ENCODE measurements at places on chromosomes 6 and 20. TPM values are rescaled to one million over a fixed set of nuclear protein-coding genes. Genes with fewer than 3 reads are reported as not detected.

- no peak overlapping the region for H3K4me3 ChIP-seq
- H3K27ac ChIP-seq: no peak overlapping the region
- H3K27me3 ChIP-seq: no peaks in the 10 kb centered on the region
- H3K36me3 ChIP-seq: peaks cover 63% of the 10 kb centered on the region
- peaks cover 53% of the 10 kb centered on the region for H3K4me1 ChIP-seq
Observed at GRCh38 chr6:7215798-7216231, 97.2 kb downstream of the SSR1 start.

DNA sequence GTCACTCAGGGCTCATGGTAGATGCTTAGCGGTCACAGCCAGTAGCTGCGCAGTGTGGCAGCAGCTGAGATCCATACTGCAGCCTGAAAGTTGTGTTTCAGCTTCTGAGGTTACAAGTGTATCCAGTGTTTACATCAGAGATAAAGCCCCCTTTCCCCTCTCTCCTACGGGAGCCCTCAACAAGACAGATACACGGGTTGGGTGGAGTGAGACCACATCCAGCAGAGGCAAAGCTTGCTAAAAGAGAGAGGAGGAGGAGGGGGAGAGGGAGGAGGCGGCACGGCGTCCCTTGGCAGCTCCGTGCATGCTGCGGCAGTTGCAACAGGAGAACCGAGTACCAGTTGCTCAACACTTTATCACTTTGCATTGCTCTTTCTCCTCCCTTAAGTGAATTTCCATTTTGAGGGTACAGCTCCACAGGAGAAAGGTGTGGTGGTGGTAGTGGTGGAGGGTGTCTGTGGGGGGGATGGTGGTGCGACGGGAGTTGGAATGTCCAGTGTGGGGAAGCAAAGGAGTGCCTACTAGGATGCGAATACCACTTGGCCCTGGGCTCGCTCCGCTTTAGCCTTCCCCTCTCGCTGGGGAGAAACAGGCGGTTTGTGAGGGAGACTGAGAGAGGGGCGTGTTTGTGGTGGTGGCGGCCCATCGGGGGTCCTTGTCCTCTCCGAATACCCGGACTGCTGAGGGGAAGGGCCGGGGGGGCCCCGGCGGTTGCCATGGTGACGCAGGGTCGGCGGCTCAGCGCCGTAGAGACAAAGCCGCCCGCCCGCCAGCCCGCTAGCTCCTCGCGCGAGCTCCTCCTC, 405 bp upstream of the RNF182 start:
- no peak overlapping the region for H3K27ac ChIP-seq
- H3K4me3 ChIP-seq: peak overlapping the region; percentile 54
- H3K36me3 ChIP-seq: no peaks in the 10 kb centered on the region
- peaks cover 19% of the 10 kb centered on the region for H3K4me1 ChIP-seq
- no peak for DNase-seq
- H3K27me3 ChIP-seq: peaks cover 53% of the 10 kb centered on the region

Gene PTP4A1
- 85.4 TPM for total RNA-seq

Gene THBD
- total RNA-seq: 176 TPM

GRCh38 chr20:10619427-10619826, 54.4 kb downstream of the JAG1 start:
- H3K36me3 ChIP-seq: no peaks in the 10 kb centered on the region
- no peaks in the 10 kb centered on the region for H3K27me3 ChIP-seq
- peak overlapping the region; percentile 74 for H3K27ac ChIP-seq
- H3K4me1 ChIP-seq: peaks cover 38% of the 10 kb centered on the region

Gene KCNK17
- not detected for total RNA-seq

DNA sequence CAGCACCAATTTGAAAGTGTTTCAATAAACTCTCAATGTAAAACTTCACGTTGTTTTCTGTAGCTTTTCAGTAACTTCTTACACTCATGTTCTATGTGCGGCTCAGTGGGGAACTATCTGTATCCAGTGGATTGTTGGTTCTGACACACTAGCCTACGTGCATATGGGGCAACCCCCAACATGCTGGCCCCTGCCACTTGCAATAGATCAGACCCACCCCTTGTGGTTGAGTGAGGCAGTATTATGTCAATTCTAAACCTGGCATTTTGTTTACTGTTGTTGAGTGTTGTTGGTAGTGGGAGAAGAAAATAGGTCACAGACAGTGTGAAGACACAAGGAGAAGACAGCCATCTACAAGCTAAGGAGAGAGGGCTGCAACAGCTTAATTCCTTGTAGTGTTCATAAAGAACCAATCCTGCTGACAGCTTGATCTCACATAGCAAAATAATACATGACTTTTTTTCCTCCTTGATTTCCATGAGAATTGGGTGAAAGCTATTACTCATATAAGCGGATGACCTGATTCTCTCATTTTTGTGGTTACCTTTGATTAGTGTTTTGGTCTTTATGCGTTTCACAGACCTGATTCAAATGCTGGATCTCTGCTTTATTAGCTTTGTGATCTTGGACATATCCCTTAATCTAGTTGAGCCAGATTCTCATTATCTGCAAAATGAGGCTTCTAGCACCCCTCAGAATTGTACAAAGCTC, 320.4 kb downstream of the LAMA2 start:
- no peak for DNase-seq
- H3K27ac ChIP-seq: no peak overlapping the region
- H3K36me3 ChIP-seq: no peaks in the 10 kb centered on the region
- no peak overlapping the region for H3K4me3 ChIP-seq
- no peaks in the 10 kb centered on the region for H3K27me3 ChIP-seq

DNA sequence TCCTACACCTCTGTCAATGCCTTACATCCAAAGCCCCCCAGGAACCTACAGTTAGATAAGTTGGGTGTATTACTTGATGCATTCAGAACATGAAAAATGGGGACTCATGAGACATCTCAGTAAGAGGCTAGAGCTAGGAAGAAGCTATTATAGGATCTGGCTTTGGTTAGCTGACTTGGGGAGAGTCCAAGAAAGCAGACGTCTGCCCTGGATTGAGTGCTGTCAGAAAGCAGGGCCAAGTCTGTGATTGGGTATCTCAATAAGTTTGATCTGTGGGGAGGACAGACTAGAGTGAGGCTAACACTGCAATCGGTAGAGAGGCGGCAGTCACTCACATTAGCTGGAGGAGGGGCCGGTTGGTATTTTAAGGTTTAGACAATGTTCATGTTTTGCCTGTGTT, 79.4 kb upstream of the LRFN2 start:
- no peak for DNase-seq
- no peak overlapping the region for H3K4me3 ChIP-seq
- peaks cover 13% of the 10 kb centered on the region for H3K27me3 ChIP-seq
- no peak overlapping the region for H3K27ac ChIP-seq
- no peaks in the 10 kb centered on the region for H3K36me3 ChIP-seq

Gene PROKR2
- total RNA-seq: not detected

DNA sequence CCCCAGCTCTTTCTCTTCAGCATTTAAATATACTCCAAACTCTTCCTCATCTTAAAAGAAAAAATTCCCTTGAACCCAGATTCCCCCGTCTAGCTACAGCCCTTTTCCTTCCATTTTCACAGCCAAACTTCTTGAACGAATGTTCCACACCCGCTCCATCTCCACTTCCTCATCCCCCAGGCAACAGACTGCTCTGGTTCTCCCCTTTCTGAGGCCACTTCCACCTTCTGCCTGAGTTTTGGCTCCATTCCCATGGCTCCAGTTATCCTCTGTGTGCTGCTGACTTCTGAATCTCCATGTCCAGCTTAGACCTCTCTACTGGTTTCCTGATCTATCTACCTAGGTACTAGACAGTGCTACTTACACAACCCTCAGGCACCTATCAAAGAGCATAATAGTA, 106.4 kb downstream of the RALGAPA2 start:
- DNase-seq: no peak
- no peak overlapping the region for H3K4me3 ChIP-seq
- peaks cover 5% of the 10 kb centered on the region for H3K4me1 ChIP-seq
- H3K27ac ChIP-seq: no peak overlapping the region
- H3K36me3 ChIP-seq: peaks cover 9% of the 10 kb centered on the region
- no peaks in the 10 kb centered on the region for H3K27me3 ChIP-seq

- peaks cover 71% of the 10 kb centered on the region for H3K4me1 ChIP-seq
- no peaks in the 10 kb centered on the region for H3K36me3 ChIP-seq
- no peak overlapping the region for H3K4me3 ChIP-seq
- no peaks in the 10 kb centered on the region for H3K27me3 ChIP-seq
- DNase-seq: no peak
Observed at GRCh38 chr6:149335924-149336608, 18.6 kb downstream of the TAB2 start.

Gene GABRR1
- total RNA-seq: not detected

DNA sequence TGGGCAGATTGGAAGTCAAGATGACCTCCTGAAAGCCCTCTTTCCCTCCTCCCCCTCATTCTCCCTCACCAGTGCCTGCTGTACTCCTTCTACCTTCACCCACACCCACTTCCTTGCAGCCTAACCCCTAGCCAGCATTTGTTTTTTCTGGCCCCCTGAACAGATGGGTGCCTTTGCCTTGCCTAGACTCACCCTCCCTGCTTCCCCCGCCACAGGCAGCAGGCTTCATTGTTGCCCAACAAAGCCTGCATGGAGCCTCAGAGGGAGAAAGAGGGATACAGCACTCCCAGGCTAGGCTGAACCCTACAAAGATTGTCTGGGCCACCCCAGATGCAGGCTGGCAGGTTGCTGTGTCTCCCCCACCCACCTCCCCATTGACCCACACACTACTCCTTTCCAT, 2.7 kb downstream of the MOCS1 start:
- DNase-seq: no peak
- no peak overlapping the region for H3K27ac ChIP-seq

DNA sequence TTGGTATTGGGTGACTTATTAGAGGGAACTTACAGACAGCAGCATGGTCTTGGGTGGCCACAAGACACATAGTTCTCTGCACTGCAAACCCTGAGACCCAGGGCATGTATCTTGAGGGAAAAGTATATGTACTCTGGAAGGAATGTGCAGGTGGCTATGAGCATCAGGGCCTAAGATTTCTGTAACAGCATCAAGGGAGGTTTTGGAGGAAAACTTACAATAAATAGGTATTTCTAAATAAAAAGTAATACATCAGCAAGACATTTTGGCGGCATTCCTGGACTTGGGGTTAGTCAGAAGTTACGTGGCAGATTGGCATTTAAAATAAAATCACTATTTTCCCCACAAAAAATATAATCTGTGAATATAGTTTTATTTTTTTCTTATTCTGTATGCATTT, 8.0 kb upstream of the STX7 start:
- no peaks in the 10 kb centered on the region for H3K36me3 ChIP-seq
- H3K27ac ChIP-seq: no peak overlapping the region
- H3K4me3 ChIP-seq: no peak overlapping the region
- no peaks in the 10 kb centered on the region for H3K27me3 ChIP-seq

Gene BACH2
- total RNA-seq: 17.0 TPM

GRCh38 chr6:43952746-43953145, 174.5 kb downstream of the MRPL14 start:
- H3K4me3 ChIP-seq: no peak overlapping the region
- no peaks in the 10 kb centered on the region for H3K36me3 ChIP-seq
- no peaks in the 10 kb centered on the region for H3K4me1 ChIP-seq
- no peak overlapping the region for H3K27ac ChIP-seq
- H3K27me3 ChIP-seq: no peaks in the 10 kb centered on the region
- no peak for DNase-seq

DNA sequence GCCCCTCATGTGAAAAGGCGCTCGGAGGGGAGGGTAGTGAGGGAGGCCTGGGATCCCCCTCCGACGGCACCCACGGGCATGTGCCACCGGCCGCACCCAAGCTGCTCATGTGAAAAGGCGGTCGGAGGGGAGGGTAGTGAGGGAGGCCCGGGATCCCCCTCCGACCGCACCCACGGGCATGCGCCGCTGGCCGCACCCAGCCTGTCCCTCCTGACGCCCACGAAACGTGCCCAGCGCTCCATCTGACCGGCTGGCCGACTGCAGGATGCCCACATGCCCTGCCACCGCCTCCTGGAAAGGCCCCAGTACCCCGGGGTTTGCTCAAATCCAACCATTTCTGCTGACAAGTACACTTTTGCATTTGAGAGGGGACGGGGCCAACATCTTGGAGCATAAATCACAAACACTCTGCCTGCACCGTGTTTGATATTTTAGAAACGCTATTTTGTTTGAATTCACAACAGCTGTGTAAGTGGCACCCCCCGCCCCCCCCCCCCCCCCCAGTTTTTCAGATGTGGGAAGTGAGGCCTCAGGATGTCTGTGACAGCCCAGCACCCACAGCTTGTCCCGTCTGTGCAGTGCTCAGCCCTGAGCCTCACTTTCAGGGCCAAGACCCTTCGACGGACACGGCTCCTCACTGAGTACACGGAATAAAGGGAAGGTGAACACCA, 34.1 kb downstream of the SLC2A4RG start:
- no peak overlapping the region for H3K27ac ChIP-seq
- no peaks in the 10 kb centered on the region for H3K27me3 ChIP-seq
- peaks cover 25% of the 10 kb centered on the region for H3K4me1 ChIP-seq
- peaks cover 6% of the 10 kb centered on the region for H3K36me3 ChIP-seq
- no peak for DNase-seq
- no peak overlapping the region for H3K4me3 ChIP-seq

DNA sequence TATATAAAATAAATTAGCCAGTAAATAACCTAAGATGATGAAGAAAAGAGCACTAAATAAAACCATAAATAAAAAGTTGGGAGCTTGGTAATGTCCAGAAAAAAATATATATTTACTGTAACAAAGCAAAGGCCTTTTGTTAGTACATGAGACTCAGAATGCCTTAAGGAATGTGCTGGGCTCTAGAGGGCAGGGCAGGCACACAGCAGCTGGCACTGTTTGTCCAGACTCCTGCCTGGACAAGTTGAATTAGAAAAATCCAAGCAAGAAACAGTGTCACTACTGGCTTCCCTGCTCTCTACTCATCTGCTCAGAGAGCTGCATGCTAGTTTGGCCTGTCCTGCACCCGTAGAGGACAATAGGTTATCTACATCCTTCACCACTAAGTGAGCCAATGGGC, 8.8 kb downstream of the DEFB129 start:
- no peak for DNase-seq
- peaks cover 4% of the 10 kb centered on the region for H3K27me3 ChIP-seq
- H3K27ac ChIP-seq: no peak overlapping the region
- peaks cover 5% of the 10 kb centered on the region for H3K4me1 ChIP-seq

- no peak for DNase-seq
- no peaks in the 10 kb centered on the region for H3K4me1 ChIP-seq
- H3K27ac ChIP-seq: no peak overlapping the region
Observed at GRCh38 chr6:107627969-107628368, 138.1 kb downstream of the SOBP start.

Gene MATN4
- 1.5 TPM for total RNA-seq

GRCh38 chr6:109910571-109910970, 67.5 kb upstream of the GPR6 start:
- H3K4me3 ChIP-seq: no peak overlapping the region
- DNase-seq: no peak
- H3K27ac ChIP-seq: no peak overlapping the region
- no peaks in the 10 kb centered on the region for H3K27me3 ChIP-seq
- H3K36me3 ChIP-seq: no peaks in the 10 kb centered on the region

All from suprapubic skin (tissue), 4 donors.